ENCODE measurements at places on chromosomes 11 and 22.

DNA sequence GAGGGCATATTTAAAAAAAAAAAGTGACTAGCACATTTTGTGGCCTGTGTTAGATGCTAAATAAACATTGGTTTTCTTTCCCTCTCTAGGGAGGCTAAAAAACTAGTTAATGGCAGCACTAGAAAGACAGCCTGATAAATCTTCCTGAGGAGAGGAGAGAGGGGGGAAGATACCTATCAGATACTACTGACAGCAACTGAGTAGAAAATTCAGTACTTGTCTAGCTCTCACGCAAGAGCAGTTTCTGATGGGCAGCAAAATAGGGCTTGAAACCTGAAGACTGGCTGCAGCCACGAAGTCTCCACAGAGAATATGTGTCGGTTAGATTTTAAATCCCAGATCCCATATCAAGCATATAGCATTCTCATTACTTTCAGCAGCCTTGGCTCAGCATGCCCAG, 388.2 kb downstream of the KCNA4 start:
- DNase-seq, result no peak

GRCh38 chr11:122360875-122361274, 244.9 kb upstream of the BLID start:
- DNase-seq, result no peak

GRCh38 chr11:92149996-92150395, 74.6 kb upstream of the FAT3 start:
- no peak for DNase-seq

- DNase-seq, result no peak
Observed at GRCh38 chr22:50316114-50317065, 8.9 kb upstream of the PLXNB2 start.

- DNase-seq, result no peak
Observed at GRCh38 chr11:122367809-122368231, 251.8 kb upstream of the BLID start.

GRCh38 chr11:32006799-32007388, 84.0 kb upstream of the RCN1 start:
- DNase-seq, result no peak

DNA sequence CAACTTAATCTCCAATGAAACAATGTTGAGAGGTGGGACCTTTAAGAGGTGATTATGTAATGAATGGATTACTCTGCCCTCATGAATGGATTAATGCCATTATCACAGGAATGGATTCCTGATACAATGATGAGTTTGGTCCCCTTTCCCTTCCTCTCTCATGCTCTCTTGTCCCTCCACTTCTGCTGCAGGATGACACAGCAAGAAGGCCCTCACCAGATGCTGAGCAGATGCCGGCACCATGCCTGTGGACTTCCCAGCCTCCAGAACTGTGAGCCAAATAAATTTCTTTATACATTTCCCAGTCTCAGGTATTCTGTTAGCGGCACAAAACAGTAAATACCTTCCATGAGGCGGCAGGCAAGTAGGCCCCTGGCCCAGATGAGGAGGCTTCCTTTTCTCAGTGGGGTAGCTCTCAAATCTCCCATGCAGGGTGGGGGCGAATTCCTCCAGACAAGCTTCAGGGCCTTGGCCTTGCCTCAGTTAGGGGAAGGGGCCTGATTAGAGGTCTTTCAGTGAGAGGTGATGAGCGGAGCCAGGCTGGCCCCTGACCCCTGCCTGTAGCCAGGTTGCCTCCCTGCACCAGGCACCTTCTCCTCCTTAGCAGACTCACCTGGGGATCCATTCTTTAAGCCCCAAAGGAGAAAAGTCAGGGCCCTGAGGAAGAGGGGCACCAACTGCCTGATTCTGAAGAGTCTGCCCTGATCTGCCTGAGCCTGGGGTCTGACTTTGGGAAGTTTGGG, 86.0 kb downstream of the RRM1 start:
- no peak for DNase-seq

DNA sequence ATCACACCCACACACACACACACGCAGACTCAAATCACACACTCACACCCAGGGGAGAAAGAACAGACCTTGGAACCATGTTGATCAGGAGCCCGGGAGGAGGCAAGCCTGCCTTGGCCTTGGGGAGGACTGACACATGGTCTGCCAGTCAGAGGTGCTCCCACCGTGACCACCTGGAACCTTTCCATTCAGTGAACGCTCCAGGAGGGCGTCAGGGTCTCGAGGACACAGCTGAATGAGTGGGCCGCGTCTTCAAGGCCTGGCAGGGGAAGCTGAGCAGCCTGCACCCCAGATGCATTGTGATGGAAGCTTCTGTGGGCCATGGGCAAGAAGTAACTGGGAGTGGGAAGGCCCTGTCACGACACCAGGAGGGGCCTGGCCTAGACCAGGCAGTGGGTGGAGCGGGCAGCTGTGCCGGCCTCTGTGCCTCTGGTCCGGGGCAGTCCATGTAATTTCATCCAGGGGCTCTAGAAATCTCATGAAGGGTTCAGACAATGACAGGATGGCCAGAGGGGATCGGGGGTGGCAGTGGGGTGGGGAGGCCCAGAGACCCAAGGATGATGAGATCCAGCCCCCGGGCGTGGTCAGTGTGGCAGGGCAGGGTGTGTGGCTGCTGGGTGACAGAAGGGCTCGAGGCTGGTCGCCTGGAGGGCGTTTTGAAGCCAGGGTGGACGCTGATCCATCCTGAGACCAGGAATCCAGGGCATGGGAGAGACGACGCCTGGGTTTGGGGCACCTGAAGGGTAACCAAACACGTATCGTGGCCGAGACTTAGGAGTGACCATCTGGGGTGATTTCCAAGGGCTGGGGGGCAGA, 53.7 kb downstream of the IGF2 start:
- DNase-seq, result no peak

GRCh38 chr11:118129471-118130172, 23.0 kb downstream of the SCN4B start:
- no peak for DNase-seq
